ENCODE measurements at places on chromosomes 4 and X.

DNA sequence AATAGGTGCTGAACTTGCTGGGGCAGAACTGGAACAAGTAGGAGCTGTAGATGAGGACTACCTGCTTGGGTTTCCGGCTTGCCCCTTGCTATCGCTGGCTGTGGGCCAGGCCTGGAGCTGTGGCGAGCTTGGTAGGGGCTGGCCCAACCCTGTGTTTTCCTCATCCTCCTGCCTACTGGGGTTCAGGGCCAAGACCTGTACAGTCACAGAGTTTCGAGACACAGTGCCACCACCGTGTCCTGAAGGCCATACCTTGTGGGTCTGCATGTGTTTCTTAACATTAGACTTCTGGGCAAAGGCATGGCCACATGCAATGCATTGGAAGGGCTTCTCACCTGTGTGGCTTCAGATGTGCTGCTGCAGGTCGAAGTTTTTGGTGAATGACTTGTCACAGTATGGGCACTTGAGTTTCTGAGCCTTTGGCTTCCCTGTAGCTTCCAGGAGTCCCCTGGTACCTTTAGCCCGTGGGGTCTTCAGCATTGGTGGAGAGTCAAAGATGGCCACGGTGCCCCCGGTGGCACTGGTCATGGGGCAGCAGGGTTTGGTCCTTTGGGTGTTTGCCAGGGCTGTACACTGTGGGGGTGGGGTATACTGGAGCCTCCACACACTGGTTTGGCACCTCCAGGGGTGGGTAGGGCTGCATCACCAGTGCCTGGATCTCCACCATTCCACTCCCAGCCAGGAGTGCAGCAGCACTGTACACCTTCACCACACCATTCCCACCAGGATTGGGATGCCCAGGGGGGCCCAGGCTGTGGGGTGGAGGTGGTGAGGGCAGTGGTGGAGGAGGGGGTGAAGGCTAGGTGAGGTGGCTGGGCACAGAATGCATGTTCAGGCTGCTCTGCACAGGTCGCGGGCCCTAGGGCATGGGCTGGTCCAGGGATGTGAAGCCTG, 52.1 kb downstream of the CFAP299 start:
- DNase-seq: no peak

- no peak for DNase-seq
Observed at GRCh38 chr4:53273726-53274125, 92.1 kb downstream of the SCFD2 start.

GRCh38 chr4:116736756-116737155, 348.6 kb downstream of the TRAM1L1 start:
- no peak for DNase-seq

DNA sequence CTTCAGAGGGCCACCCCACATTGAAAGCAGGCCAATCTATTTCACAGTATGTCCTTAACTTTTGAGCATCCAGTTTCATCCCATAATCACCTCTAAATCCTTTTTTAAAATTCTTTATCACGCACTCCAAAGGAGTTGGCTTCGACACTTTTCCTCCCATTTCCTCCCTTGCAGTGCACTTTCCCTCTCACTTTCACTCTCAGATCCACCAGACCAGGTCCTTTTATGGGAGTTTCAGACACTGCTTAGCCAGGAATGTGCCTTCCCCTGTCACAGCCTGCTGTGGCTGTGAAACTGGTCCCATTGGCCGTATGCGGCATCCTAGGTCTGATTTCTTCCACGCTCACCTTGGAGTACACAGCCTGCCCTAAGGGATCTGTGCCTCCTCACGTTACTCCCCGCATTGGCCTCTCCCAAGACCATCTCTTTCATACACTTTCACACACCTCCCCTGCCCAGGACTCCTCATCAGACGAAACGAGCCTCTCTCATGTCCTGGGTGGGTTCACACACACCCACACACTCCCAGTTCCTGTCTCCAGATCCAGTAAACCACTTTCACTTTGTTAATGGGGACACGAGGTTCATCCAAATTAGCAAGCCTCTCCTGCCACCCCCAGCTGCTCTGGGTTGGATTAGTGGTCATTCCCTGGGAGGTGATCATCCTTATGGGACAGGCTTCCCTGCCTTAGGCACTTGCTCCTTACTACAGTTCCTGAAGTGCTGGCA, 10.0 kb upstream of the RHOXF2B start:
- DNase-seq: no peak

- no peak for DNase-seq
Observed at GRCh38 chr4:1024882-1025545, 13.6 kb downstream of the FGFRL1 start.

DNA sequence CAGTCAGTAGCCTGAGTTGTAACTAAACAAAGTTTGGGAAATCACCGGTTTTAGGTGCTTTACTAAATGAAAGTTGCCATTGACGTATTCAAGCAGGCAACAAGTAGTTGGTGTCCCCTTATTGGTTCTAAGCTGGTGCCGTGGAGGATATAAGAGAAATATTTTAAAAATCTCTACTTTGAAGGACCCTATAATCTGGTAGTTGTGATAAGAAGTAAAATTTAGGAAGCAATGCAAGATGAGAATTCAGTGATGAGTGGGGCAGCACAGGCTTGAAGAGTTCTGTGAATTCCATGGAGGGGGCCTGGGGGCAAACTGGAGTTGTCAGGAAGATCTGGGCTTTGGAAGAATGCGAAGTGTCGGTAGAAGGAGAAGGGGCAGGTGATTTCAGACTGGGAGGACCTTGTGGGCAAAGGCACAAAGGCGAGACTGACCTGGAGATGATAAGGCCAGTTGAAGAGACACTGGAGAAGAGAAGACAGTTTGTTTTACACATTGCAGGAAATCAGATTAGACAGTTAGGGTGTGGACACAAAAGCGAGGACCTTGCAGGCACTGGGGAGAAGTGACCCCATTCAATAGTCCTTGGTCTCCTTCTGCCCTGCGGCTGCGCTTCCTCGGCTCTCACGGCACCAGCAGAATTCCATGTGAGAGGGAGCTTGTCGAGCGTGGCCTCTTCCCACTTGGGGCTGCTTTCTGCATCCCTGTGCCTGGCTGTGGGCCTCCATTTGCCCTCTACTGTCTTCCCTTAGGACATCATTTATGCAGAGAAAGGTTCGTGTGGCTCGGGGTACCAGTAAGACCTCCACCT, 1.3 kb downstream of the RHOH start:
- DNase-seq: peak; percentile 52

GRCh38 chrX:19709812-19710518, 177.4 kb downstream of the SH3KBP1 start:
- DNase-seq: no peak

DNA sequence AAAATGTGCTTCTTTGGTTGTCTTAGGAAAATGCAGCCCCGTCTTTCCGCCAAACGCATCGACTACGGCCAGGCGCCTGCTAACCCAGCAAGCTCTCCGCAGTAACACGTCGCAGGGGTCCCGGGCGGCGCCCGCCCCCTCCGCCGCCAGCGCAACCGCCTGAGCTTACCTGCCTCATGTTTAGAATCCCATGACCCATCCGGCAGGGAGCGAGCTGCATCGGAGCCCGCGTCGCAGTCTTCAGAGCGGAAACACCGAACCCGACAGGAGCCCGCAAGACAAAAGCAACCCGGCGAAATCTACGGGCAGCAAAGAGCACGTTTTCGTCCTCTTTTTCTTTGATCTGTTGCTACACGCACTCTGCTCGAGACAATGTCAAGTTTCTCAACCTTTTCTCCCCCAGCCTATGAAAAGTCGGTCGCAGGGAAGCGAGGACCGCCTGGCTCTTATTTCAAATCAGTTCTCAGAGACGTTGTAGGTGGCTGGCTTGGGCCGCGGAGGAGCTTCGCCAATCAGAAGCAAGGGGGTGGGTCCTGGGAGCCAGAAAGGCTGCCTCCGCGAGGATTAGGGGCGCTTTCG, at the start of gene MID1:
MID1 (minus strand) TSS at position 465 of the 579 bp plus-strand sequence. CDS start 53,038 bp downstream, outside the sequence.
- DNase-seq: no peak

GRCh38 chrX:131068945-131069719, 11.0 kb downstream of the ARHGAP36 start:
- peak; percentile 49 for DNase-seq

DNA sequence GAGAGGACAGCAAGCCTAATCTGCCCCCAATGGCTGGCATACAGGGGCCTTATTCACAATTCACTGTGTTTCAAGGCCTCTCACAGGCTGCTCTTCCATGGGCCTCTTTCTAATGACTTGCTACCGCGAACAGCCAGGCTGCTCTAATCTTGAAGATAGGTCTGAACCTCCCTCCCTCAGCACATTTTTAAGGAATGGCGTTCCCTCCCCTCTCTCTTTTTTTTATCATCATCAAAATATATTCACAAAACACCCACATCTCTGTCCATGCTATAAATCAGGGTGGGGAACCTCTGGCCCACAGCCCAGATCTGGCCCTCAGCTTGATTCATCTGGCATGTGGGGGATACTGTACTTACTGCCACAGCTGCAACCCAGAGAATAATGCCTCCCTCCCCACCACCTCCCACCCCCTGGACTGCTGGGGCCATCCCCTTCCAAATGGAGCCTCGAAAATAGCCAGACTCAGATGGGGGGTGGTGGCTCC, 76.2 kb upstream of the PLAC1 start:
- no peak for DNase-seq

- DNase-seq: no peak
Observed at GRCh38 chrX:8861908-8862307, 60.7 kb upstream of the FAM9A start.

DNA sequence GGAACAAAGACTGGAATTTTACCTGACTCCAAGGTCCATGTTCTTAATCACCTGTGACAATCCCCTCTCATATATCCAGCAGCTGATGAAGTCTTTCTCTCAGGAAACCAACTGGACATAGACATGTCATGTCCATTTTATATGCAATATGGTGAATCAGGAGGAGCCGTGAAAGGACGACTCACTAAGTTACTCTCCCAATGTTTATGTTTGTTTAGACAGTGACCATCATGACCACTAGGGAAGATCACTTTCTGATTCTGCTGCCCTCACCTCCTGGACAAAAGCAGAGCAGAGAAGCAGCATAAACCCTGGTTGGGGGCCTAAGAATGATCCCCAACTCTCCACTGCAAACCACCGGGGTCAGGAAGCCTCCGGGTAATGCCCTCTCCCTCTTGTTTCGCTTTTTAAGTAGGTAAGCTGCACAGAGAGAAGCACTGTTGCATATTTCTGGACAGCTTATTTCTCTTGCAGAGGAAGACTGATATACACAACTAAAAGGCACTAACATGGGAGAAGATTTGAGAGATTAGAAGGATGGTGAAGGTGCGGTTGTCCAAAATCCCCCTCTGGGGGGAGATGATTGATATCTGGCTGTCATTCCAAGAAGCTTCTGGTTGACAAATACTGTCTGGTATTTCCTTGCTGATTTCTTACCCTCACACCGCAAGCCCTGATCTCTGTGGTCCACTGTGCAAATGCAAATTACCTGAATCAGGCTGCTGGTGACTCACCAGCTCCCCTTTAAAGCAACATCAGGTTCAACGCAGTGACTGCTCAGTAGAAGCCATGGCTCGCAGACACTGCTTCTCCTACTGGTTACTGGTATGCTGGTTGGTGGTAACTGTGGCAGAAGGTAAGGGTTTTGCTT, at the start of gene ODAPH:
ODAPH (plus strand) TSS at position 773 of the 871 bp plus-strand sequence; CDS start at position 790, 17 bp downstream.
- peak; percentile 40 for DNase-seq

- no peak for DNase-seq
Observed at GRCh38 chrX:10660171-10660570, 39.8 kb upstream of the MID1 start.

GRCh38 chr4:122045533-122045932, 93.7 kb upstream of the TRPC3 start:
- no peak for DNase-seq

GRCh38 chrX:861340-861890, 230.8 kb downstream of the SHOX start:
- no peak for DNase-seq

DNA sequence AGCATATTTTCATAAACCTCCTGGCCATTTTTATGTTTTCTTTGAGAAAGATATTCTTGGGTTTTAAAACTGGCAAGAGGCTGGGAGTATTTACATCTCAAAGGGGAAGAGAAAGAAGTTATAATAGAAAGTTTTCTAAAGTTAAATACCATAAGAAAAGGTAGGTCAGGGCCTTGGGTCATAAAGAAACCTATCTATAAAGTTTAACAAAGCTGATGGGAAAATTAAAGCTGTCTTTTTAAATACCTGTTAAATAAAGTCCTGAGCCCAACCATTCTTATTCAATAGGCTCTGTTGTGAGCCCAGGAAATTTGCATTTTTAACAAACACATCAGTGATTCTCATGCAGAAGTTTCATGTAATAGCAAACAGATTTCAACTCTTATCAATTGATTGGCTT, 451.8 kb upstream of the INTU start:
- no peak for DNase-seq

DNA sequence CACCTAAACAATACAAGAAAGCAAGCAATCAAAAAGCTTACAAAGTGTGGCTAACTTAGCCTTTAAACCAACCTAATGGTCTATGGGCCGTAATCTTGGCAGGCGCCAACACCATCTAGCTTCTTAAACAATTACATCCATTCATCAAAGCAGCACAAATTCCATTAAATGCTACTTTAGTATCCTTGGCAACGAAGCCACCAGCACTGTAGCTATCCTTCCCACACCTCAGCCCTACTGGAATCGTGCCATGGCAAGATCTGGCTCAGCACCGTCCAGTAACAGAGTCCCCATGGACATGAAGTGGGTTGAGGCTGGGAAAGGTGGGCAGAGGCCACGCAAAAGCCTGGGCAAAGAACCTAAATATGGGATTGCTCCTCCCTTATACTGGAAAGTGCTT, 91.6 kb upstream of the MAP3K15 start:
- no peak for DNase-seq

- DNase-seq: no peak
Observed at GRCh38 chrX:24018809-24019208, 8.2 kb downstream of the KLHL15 start.

DNA sequence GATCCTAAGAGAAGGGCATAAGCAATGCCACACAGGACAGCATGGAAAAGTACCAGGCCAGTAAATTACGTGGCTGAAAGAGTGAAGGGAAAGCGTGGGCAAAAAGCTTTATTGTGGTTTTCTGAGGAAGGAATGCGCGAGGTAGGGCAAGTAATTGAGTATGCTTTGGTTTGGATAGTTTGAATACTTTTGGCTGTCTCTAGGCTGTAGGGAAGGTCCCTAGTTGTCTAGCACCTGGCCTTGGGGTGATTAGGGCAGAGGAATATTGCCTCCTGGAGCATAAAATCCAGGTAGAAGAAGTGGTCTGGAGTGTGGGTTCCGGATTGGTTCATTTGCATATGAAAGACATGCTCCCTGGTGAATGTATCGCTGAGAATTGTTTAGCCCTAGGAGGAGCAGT, 46.4 kb upstream of the NALF2 start:
- DNase-seq: no peak

DNA sequence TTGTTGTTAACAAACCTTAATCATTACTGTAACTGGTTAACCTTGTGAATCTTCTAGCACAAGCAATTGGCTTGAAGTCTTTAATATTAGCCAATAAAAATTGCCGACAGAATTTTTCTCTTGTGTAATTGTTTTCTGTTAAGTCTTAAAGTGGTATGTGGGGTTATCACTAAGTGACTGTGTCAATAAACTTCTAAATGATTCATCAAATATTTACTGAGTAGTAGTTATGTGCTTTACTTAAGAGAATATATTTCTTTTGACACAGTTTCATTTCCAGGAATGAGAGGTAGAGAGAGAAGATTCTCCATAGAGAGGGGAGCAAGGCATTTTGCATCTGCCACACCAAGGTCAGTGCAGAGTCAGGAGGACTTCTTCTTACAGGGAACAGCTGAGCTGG, 2361.6 kb upstream of the AGA start:
- DNase-seq: no peak
